C1 segment of cervical spinal cord (tissue), 14 donors: ENCODE measurements at places on chromosomes 6 and 20.

GRCh38 chr6:85673198-85674139, 30.8 kb upstream of the SYNCRIP start:
- no peak for DNase-seq

DNA sequence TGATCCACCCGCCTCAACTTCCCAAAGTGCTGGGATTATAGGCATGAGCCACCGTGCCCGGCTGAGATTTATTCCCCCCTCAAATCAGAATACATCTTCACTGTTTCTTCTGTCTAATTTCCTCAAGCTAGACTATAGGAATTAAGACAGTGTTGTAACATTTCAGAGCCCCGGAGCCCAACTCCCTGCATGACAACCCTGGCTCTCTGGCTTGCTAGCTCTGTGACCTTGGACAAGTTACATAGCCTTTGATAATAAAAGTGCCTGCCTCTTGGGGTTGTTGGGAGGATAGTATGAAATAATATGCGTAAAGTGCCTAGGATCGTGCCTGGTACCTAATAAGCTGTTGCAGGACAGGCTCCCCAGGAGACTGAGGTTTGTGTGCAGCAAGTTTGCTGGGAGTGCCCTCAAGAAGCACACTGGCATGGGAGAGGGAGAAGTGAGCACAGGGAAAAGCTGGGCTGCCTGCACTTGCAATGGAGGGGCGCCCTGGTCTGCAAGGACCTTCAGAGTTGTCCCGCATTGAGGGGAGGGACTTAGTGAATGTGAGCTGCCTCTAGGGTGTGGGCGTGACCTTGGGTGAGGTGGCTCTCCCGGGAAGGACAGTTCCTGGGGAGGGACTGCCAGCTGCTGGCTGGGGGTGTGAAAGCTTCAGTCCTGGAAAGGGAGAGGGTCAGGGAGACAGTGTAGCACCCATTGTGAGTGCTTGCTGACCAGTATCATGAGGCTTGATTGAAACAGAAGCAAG, 43.4 kb downstream of the TAF8 start:
- DNase-seq = no peak

DNA sequence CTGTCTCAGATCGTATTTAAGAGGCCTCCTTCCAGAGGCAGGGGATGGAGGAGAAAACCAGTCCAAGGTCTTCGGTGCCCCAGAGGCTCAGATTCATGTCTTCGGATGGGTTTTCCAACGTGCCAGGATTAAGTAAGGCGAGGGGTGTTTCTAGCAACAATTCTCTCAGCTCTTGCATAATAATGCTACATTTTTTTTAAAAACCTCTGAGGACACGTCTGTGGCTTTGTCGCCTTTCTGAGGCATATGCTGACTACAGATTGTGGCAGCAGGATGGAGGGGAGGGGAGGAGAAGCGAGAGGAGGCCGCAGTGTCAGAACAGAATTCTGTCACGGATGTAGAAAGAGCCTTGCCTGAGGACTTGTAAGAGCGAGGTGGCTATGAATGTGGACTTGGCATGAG, 17.7 kb upstream of the CCDC167 start:
- no peak for DNase-seq

DNA sequence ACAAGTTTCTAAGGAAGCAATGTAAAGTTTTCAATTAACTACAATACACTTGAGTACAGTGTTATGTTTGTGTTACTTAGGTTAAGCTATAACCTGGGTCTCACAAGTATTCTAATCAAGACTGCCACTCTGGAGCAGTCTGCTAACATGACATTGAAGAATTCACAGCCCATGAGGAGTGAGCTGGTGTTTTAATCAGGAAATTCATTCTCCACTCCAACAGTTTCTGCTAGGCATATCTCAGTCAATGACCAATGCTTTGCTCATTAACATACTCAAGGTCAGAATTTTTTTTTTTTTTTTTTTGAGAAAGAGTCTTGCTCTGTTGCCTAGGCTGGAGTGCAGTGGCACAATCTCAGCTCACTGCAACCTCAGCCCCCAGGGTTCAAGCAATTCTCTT, 59.6 kb upstream of the SAMHD1 start:
- DNase-seq = no peak

DNA sequence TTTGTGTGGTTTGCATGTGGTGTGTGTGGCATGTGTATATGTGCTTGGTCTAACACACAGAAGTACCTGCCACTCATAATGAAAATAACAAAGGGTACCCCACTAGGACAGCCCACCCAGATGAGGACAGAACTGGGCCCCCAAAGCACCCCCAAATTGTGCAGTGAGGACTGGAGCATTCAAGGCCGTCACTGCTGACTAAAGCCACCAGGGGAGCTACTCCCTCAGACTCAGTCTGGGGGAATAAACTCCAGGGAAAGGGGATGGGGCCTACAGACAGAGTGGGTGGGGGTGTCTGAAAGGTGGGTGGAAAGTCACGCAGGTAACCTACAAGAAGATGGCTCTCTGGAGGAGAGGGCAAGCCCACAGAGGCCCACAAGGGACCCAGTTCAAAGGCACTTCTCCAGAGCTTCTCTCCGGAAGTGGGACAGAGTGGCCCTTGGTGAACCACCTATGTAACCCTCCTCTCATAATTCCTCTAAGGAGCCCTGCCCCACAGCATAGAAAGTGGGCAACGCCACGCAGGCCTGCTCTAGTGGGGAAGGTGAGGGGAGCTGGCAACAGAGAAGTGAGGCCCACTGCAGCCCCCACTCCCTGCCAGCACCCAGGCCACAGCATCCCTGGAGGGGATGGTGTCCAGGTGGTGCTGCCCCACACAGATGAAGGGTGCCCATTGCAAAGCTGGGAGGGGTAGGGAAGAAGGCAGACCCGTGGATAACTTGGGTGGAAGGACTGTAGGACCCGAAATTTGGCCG, 122.8 kb upstream of the MAFB start:
- no peak for DNase-seq

DNA sequence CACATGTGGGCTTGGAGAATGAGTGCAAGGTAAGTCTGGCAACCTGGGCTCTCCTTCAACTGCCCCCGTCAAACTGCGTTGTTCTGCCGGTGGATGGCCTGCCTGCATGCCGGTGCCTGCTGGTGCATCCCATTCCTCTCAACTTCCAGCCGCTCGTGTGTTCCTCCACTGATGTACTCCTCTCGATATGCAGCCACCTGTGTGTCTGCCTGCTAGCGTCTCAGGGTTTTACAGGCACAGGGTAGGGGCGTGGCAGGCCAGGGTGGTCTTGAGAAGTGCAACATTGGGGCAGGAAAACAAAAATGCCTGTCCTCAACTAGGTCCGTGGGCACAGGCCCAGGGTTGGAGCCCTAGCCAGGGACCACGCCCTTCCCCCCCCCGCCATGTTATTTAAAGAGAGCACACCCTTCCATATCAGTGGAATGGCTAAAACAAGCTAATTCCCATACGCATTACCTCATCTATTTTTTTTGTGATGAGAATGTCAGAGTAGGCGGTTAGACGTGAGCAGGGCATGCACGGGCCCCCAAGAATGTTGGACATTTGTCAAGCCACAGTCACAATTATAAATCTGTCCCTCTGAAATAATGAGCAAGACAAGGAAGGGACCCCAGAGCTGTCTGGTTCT, 33.2 kb downstream of the SERPINB6 start:
- no peak for DNase-seq

GRCh38 chr6:42387336-42387735, 64.4 kb downstream of the TRERF1 start:
- no peak for DNase-seq

DNA sequence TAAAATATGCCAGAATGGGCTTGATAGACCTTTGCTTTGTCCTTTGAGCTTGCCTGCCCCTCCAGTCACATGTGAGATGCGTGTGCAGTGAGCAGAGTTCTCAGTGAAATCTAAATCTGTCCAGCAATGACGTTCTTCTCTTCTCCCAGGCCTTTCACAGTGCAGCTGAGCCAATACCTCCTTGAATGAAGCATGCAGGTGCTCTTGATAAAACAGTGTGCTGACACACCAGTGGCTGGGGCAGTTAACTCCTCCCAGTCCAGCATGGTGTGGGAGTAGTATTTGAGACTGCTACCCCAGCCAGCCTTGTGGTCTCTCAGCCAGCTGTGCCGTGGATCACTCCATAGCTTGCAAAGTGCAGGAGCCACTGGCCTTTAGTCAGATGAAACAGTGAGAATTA, 240.5 kb downstream of the FARS2 start:
- no peak for DNase-seq

DNA sequence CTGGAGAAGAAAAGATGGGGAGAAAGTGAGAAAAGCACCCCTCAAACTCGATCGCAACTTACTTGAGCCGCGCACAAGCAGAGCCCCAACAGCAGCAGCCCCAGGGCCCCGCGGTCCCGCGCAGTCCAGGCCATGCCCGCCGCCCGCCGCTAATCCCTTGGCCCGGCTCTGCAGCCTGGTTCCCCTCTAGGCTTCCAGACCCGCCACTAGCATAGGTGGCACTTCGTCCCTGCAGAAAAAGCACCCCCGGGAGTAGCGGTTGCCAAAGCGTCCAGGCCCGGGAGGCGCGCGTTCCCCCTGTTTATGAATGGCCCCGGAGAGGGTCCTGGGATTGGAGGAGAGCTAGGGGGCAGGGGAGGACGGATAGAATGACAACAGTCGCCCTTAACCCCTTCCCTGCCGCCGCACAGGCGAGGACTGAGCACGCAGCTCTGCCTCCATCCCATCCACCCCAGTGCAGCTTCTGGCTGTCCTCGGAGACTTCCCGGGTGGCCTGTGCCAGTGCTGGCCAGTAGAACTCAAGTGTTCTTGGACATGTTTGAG, 19.9 kb downstream of the COL9A1 start:
- no peak for DNase-seq

DNA sequence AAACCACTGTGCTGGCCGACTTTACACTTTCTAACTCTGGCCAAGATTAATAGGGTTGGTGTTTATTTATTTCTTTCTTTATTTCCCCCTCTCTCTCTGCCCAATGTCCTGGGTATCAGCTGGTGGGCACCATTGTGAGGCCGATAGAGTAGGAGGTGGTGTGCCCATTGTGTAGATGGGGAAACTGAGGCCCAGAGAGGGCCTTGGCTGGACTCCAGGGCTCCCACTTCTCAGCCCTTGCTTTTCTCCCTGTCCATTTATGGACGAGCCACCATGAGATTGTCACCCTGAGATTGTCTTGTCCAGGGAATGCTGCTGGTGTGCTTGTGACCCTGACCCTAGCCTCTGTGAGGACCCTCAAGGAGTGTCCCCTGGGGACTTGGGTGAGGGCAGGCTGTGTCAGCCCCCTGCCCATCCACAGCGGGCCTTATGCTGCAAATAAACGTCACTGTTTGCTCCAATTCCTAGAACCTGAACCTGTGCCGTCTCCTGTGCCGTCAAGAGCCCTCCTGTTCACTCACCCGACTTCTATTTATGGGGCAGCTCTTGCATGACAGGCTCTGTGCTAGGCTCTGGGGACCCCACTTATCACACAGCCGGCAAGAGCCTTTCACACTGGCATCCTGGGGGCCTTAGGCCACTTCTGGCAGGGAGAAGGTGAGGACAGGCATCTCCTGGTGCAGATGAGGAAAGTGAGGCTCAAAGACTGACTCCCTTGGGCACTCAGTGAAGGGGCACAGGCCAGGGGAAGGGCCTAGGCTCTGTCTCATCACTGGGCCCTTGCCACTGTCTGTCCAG, 24.8 kb downstream of the SUN5 start:
- peak; percentile 46 for DNase-seq

- DNase-seq = no peak
These were observed at the start of gene FRK for GRCh38 chr6:116060572-116061283. Gene FRK, minus strand, starts transcription at chr6:116060891. Its CDS starts 580 bp downstream, at chr6:116060311.

DNA sequence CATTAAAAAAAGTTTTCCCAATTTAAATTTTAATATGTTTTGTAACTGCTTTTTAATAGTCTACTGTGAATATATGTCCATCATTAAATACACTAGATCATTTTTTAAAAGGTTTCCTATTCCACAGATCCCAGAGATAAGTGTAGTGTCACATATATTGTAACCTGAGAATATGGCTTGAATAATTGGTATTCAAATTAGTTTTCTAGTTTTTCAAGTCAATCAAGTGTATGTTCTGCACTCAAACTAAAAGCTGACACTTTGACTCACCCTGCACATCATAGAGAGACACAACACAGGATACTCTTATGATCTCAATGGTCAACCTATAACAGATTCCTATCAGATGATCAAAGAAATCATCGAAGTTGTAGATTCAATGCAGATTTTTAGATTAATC, 49.1 kb downstream of the ZHX3 start:
- no peak for DNase-seq

- no peak for DNase-seq
These were observed 529.9 kb upstream of the MMS22L start for GRCh38 chr6:97812940-97813339.

- DNase-seq = no peak
These were observed 258.0 kb upstream of the SOX4 start for GRCh38 chr6:21335591-21335990.

DNA sequence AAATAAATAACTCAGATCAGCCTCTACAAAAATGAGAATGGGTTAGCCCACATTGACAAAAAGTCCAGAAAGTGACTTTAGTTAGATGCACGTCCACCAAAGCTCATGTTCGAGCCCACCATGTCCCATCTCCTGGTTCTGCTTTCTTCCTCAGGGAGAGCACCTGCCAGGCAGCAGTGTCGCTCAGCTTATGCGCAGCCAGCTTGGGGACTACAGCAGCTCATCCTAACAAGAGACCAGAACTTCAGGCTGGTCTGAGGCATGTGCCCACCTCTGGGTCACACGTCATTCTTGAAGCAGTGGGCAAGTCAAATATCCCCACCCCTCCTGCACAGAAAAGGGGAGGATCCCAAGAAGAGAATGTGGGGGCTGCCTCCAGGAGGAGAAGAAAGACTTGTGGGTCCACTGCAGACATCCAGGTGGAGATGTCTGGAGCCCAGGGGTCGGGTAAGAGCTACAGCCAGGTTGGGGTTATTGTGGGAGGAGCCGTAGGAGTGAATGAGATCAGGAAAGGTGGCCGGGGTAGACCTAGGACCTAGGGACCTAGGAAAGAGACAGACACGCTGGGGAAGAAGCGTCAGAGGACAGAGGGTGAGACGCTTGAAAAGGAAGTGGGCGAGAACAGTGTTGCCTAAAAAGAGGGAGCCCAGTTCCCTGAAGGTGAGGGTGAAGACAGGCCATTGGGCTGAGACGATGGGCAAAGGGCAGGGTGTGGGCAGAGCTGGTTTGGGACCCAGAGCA, 52.5 kb downstream of the SSR1 start:
- no peak for DNase-seq

DNA sequence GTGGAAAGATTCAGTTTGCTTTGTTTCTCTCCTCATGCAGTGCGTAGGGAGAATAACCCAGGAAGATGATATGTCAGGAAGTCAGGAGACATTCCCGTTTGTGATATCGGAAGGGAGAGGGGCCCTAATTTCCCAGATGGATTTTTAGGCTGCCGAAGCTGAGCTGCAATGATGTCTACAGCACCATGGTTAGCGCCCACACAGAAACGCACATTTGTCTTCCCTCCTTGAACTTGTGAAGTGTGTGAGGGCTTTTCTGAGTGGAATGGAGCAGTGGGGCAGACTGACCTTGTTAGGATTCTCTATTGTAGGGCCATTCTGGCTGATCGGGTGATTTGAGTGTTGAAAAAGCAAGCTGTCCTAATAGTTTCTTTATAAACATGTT, 191.3 kb upstream of the ARG1 start:
- no peak for DNase-seq

GRCh38 chr20:49938173-49939163, 2.3 kb downstream of the RNF114 start:
- no peak for DNase-seq
